Frontal cortex (tissue), 4 donors: ENCODE measurements at places on chromosomes 3 and 15.
A peak's percentile ranks its signal among the peaks of the same experiment; 100 is the strongest.

DNA sequence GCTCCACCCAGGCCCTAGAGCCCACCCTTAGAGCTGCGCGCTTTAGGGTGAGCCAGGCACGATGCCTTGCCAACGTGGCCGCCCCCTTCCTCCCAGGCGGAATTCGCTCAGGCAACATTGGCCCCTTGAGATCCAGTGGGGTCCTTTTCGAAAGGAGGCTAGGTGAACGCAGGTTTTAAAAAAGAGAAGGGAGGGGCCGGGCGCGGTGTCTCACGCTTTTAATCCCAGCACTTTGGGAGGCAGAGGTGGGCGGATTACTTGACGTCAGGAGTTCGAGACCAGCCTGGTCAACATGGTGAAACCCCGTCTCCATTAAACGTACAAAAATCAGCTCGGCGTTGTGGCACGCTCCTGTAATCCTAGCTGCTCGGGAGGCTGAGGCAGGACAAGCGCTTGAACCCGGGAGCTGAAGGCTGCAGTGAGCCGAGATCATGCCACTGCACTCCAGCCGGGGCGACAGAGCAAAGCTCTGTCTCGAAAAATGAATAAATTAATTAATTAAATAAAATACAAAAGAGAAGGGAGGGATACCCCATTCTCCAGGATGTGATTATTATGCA lies 984 bp upstream of the RPP25 start:
- no peak for DNase-seq

DNA sequence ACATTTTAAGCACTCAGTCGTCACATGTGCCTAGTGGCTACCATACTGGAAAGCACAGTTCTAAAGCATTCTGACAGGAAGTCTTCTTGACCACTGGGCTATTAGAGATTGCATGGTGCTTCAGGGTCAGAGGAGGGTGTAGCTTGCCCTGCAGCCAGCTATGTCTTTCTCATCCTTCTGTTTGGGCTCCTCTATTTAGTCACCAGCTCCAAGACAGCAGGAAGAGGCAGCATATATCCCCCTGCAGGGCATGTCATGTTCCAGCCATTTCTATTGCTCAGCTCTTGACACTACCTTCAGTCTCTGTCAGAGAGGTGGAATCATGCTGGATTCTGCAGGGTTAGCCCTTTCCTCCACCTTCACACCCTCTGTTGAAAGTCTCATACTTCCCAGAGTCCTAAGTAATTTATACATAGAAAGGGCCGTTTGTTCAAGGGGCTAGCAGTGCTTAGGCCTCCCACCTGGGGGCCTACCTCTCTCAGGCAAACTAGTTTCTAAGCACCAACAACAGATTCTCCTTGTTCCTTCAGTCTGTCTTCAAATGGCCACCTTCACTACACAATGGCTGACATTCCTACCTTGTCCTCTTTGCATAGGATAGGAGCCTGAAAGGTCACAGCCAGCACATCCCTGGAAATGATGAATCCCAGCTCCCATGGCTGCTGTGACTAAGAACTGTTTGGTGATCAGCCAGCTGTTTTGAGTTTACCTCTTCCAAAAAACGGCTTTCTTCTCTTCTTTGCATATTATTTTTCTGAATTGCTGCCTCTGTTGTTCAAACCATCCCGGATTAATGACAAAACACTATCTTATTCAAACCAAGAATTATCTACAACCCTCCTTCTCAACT lies 115.7 kb upstream of the BFSP2 start:
- DNase-seq: no peak

DNA sequence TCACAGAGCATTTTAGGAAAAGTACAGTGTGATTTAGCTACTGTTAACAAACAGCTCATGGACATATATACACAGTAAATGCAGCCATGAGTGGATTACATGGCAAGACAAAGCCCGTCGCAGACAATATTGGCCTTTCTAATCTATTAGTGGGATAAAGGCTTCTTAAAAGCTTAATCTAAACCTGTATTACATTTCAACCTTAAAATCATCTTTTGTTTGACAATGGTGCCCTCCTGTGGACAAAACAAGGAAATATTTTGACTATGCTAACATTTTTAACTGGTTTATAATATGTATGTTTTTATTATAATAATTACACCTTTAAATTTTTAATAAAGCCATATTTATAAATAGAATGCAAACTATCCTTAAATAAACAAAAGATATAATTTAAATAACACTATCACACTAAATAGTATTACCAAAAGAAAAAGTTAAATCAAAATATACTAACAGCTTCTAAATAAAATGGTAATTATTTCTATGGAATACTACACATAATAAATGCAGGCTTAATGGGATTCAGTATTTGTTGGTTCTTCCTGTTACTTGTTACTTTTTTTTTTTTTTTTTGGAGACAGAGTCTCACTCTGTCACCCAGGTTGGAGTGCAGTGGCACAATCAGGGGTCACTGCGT lies 38.6 kb downstream of the TAFA4 start:
- peak; percentile 20 for DNase-seq

GRCh38 chr3:54954022-54954421 lies 26.2 kb upstream of the LRTM1 start:
- DNase-seq: no peak

DNA sequence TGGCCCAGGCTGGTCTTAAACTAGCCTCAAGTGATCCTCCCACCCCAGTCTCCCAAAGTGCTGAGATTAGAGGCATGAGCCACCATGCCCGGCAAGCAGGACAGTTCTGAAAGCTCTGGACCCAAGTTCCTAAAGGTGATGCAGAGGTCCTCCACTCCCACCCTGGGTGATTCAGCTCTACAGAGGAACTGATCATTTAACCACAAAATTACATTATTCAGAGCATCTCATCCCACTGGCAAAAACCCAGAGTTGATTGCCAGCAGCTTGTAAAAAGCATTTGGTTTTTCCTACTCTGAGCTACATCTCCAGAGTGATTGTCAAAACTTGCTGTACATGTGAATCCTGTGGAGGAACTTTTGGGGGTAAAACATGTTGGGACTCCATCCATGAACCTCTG lies 60.2 kb downstream of the SLTM start:
- no peak for DNase-seq
